CD4-positive, alpha-beta T cell treated with Interferon alpha-2 for 1 hour (primary cell): ENCODE measurements at places on chromosomes 2 and 18.

DNA sequence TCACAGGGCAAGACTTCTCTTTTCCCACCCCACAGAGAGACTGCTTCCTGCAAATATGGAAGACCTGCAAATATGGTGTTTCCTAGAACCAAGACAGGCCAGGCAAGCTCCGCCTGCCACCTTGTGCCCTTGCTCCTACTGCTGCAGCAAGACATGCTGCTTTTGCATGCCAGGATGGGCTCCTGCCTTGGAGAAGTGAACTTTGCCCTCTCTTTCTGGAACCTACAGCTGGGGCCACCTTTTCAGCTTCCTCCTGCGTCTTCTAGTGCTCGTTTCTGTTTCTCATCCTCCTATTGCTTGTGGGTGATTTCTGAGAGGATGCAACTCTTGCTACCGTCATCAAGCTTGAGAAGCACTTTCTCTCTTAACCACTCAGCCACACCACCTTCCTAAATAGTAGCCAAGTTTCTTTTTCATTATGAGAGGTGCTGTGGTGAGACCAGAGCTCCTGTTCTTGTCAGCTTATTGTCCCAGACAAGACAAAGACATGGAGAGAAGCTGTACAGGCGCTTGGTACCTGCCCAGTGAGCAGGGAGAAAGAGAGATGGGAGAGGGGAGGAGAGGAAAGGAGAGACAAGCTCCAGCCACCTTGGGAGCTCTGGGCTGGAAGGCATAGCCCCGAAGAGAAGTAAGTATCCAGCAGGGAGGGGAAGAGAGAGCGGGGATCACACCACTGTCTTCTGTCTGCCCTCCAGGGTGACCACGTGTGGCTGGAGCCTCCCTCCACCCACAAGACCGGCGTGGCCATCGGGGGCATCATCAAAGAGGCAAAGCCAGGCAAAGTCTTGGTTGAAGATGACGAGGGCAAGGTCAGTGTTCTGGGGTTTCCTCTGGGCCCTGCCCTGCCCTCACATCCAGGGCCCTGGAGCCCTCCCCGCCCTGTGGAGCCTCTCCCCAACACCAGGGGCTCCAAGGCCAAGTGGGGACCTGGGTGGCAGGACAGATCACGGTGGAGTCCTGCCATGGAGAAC is 28.3 kb downstream of the MYO7B start:
- DNase-seq, result peak; percentile 12

GRCh38 chr2:64363848-64364247 is 90.1 kb upstream of the LGALSL start:
- no peak for DNase-seq

DNA sequence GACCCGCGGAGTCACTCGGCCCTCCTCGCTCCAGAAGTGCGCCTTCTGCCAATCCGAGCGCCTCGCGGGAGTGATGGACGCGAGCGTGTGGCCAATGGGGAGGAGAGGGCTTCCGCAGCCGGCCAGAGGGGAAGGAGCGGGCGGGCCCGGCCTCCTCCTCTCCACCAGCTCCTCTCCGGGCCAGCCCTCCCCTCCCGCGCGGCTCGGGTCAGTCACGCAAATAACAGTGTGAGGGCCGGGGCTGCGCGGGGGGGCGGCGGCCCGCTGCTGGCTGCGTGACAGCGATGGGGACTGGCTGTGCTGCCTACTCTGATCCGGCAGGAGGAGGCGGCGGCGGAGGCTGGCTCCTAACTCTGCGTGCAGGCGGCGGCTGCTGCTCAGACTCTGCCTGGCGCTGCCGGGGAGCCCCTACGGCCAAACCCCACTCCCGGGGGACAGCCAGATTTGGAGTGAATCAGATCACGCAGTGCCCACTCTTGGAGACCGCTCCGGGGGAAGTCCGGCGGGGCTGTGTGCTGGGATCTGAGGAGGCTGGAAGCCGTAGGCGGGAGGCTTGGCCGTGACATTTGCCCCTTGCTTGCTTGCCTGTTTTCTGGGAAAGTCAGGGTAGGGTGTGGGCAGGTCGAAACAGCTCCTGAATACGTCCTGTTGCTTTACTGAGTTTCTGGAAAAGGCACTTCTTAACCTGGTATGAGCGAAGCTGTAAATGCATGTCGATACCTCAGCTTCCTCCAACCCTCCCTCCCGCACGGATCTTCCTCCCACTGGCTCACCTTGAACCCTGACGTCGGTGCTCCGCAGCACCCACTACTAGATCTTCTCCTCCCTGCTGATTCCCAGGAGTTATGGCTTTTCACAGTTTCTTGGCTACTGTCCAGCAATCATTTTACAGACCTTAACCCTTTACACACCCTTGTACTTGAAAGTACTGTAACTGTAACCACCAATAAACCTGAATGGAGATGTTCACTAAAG is 97.9 kb upstream of the SERTAD2 start:
- DNase-seq, result no peak

DNA sequence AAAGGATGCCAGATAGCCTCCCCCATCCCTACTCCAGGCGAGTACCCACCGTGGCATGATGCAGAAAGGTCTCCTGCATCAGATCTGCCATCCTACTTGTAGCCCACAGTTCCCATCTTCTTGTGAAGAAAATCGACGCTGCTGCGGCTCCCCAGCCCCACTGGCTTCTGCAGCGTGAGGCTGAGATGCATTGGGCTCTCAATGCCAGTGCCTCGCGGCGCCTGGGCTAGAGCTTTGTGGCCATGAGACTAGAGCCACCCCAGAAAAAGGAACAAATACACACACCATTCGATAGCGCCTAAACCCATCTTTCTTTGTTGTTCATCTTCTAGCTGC is 2.8 kb downstream of the NOL4 start:
- no peak for DNase-seq

DNA sequence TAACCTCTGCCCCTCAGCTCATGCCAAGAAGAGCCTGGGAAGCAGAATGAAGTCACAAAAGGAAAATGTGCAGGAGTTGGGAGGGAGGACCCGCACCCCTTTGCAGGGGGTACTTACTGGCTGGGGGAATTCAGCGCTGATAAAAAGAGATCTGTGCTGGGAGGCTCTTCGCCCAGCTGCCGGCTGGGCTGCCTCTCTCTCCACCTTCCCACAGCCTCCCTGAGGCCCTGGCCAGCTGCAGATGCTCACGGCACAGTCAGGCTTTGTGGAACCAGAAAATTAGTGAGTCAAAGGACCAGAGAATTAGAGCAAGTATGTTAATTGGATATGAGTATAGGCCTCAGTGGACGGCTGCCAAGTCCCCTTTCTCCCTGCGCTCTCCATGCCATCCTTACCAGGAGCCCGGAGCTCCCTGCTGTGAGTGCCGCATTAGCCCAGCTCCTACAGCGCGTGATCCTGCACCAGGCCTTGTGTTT is 181.7 kb upstream of the SH3BP4 start:
- no peak for DNase-seq
